ENCODE measurements at places on chromosomes 5 and 9. TPM values are rescaled to one million over a fixed set of nuclear protein-coding genes. Genes with fewer than 3 reads are reported as not detected.

The GABRA1 gene
- not detected for total RNA-seq

The CMBL gene
- 286 TPM for total RNA-seq

The ACSL6 gene
- not detected for total RNA-seq

- peaks cover 14% of the 10 kb centered on the region for H3K36me3 ChIP-seq
- H3K4me1 ChIP-seq = no peaks in the 10 kb centered on the region
- DNase-seq = no peak
- H3K4me3 ChIP-seq = no peak overlapping the region
- H3K27me3 ChIP-seq = no peaks in the 10 kb centered on the region
Measured at GRCh38 chr9:131491001-131491710, 11.6 kb upstream of the POMT1 start.

GRCh38 chr9:71479621-71480020 lies 288.7 kb downstream of the CEMIP2 start:
- no peaks in the 10 kb centered on the region for H3K36me3 ChIP-seq
- H3K27me3 ChIP-seq = no peaks in the 10 kb centered on the region
- no peak overlapping the region for H3K27ac ChIP-seq
- H3K4me3 ChIP-seq = no peak overlapping the region
- no peak for DNase-seq

DNA sequence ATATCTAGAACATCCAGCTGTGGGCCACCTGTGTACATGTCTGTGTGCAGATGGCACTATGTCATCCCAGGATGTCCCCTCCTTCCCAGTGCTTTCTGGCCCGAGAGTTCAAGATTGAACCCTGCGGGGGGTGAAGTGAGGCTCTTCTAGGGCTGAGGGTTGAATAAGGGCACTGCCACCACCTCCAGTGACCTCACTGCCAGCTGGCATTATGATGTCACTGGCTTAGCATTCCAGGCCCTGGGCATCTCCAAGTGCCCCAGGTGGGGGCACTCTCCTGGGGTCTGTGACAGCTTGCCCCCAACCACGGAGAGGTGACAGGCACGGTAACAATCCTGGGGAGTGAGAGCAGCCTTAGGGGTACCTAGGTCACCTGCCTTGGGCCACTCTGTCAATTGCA lies 27.1 kb downstream of the CXXC5 start:
- DNase-seq = no peak
- H3K4me3 ChIP-seq = no peak overlapping the region
- H3K27ac ChIP-seq = no peak overlapping the region
- H3K27me3 ChIP-seq = no peaks in the 10 kb centered on the region

- H3K27me3 ChIP-seq = no peaks in the 10 kb centered on the region
- peak; percentile 67 for DNase-seq
- no peak overlapping the region for H3K4me3 ChIP-seq
- H3K27ac ChIP-seq = peak overlapping the region; percentile 30
- H3K36me3 ChIP-seq = no peaks in the 10 kb centered on the region
- peaks cover 10% of the 10 kb centered on the region for H3K4me1 ChIP-seq
Measured at GRCh38 chr5:79346420-79346824, 110.5 kb downstream of the JMY start.

- no peak overlapping the region for H3K4me3 ChIP-seq
- H3K36me3 ChIP-seq = no peaks in the 10 kb centered on the region
- no peaks in the 10 kb centered on the region for H3K4me1 ChIP-seq
- H3K27ac ChIP-seq = no peak overlapping the region
Measured at GRCh38 chr5:37840053-37841034, 503 bp upstream of the GDNF start.

- no peaks in the 10 kb centered on the region for H3K4me1 ChIP-seq
- H3K4me3 ChIP-seq = no peak overlapping the region
- no peak overlapping the region for H3K27ac ChIP-seq
Measured at GRCh38 chr5:15533129-15533893, 33.3 kb downstream of the FBXL7 start.

The SETX gene
- total RNA-seq = 23.5 TPM

GRCh38 chr5:113205807-113206206 lies 229.0 kb downstream of the TSSK1B start:
- no peak overlapping the region for H3K27ac ChIP-seq
- H3K27me3 ChIP-seq = no peaks in the 10 kb centered on the region
- H3K4me1 ChIP-seq = peaks cover 30% of the 10 kb centered on the region
- no peaks in the 10 kb centered on the region for H3K36me3 ChIP-seq
- DNase-seq = no peak

The S1PR3 gene
- total RNA-seq = 19.4 TPM

GRCh38 chr9:110343551-110343950 lies 5.9 kb upstream of the TXNDC8 start:
- no peak overlapping the region for H3K27ac ChIP-seq
- DNase-seq = no peak
- H3K36me3 ChIP-seq = no peaks in the 10 kb centered on the region
- H3K27me3 ChIP-seq = no peaks in the 10 kb centered on the region
- H3K4me1 ChIP-seq = no peaks in the 10 kb centered on the region

DNA sequence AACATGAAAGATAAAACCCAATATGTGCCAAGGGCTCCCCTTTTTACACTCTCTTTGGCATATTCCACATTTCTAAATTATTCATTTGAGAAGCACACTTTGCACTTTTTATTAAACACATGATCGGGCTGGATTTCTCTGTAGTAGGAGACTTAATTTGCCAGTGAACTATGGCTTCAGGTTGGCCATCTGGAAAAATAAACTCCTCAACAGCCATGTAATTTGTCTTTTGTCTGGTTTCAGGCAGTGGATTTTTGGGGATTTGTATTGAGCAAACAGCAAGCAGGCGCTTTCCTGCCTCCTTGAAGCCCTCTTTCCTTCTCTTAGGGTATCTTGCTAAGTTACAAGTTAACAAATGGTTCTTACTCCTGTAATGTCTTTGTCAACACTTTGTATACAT lies 73.0 kb upstream of the DMRTA1 start:
- no peaks in the 10 kb centered on the region for H3K36me3 ChIP-seq
- DNase-seq = no peak
- H3K4me3 ChIP-seq = no peak overlapping the region
- H3K4me1 ChIP-seq = no peaks in the 10 kb centered on the region

The WNT8A gene
- not detected for total RNA-seq

The LCN15 gene
- total RNA-seq = not detected

The RETREG1 gene
- 5.6 TPM for total RNA-seq

The SV2C gene
- not detected for total RNA-seq

- no peaks in the 10 kb centered on the region for H3K27me3 ChIP-seq
- H3K4me1 ChIP-seq = peaks cover 27% of the 10 kb centered on the region
- no peak overlapping the region for H3K27ac ChIP-seq
- no peaks in the 10 kb centered on the region for H3K36me3 ChIP-seq
- no peak for DNase-seq
Measured at GRCh38 chr9:115267790-115268189, 149.8 kb upstream of the TNC start.

The NR6A1 gene
- total RNA-seq = 13.0 TPM

- H3K4me3 ChIP-seq = no peak overlapping the region
- H3K4me1 ChIP-seq = peaks cover 7% of the 10 kb centered on the region
- no peak for DNase-seq
- peaks cover 2% of the 10 kb centered on the region for H3K27me3 ChIP-seq
Measured at GRCh38 chr9:127768698-127769097, 9.8 kb downstream of the SH2D3C start.

The PRRX2 gene
- total RNA-seq = 1.6 TPM

The TEX48 gene
- total RNA-seq = not detected

DNA sequence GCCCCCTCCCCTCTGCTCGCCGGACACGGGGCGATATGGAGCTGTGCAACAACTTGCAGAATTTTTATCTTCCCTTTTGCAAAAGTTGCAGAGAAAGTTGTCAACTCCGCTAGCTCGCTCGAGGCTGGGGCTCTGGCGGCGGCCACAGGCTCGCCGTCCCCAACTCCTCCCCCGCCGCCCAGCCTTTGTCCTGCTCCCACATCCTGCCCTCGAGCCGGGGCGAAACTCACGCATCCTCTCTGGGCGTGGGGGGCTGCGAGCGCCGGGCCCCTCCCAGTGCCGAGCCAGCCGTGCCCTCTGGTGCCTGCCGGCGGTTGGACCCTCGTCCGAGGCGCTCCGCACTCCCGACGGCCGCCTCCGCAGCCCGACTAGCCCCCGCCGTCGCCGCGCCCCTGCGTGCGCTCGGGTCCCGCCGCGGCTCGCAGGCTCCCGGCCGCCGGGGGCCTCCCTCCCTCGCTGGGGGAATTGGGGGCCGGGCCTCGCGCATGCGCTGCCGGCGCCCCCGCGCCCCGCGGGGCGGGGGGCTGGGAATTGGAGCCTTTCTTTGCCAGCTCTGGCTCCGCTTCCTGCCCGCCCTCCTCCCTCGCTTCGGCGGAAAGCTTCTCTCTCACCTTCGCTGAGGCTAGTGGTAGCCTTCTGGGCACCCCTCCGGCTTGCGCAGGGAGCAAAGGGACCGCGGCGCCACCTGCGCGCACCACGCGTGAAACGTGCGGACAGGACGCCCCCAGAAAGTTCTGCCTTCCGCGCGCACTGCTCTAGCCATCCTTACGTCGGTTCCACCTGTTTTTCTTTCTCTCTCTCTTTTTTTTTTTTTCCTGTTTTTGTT lies at the start of gene CCNJL:
Gene CCNJL, minus strand, starts transcription at position 431 of the 826 bp plus-strand sequence. CDS start 641 bp downstream, outside the sequence.
- peaks cover 46% of the 10 kb centered on the region for H3K4me1 ChIP-seq
- H3K27me3 ChIP-seq = no peaks in the 10 kb centered on the region
- DNase-seq = peak; percentile 91
- peak within 1 kb of the TSS; percentile 60 for H3K27ac ChIP-seq

- H3K36me3 ChIP-seq = no peaks in the 10 kb centered on the region
- H3K4me3 ChIP-seq = no peak overlapping the region
- peaks cover 37% of the 10 kb centered on the region for H3K27me3 ChIP-seq
- H3K27ac ChIP-seq = no peak overlapping the region
Measured at GRCh38 chr9:136596630-136597031, 50.8 kb upstream of the NOTCH1 start.

DNA sequence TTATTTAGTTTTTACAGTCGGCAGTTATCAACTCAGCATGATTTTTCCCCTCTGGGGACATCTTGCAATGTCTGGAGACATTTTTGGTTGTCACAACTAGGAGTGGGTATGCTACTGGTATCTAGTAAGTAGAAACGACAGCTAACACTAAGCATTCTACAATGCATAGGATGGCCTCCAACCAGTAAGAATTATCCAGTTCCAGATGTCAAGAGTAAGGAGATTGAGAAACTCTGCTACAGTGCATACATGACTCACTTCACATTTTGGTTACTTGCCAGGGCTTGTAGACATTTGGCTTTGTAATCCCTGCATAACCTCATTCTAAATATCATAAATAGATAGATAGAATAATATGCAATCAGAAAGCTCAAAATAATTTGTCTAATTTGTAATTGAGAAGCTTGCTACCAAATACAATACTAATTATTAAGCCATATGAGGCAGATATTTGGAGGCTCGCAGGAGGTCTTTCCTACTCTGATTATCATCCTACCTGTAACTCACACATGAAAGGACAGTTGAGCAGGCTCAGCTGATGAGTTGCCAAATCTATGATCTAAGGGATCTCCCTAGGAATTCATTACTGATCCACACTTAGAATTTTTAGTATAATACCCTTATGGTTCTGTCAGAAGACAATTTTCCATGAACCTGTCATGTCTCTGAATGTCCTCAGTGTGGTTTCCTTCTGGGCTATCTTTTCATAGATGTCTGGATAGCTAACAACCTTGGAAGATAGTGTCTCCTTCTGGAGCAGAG lies 346.9 kb upstream of the TLE4 start:
- no peak for DNase-seq
- no peak overlapping the region for H3K4me3 ChIP-seq
- no peak overlapping the region for H3K27ac ChIP-seq
- H3K4me1 ChIP-seq = no peaks in the 10 kb centered on the region
- H3K27me3 ChIP-seq = no peaks in the 10 kb centered on the region

- H3K4me3 ChIP-seq = no peak overlapping the region
- no peak for DNase-seq
Measured at GRCh38 chr5:158841481-158842276, 258.0 kb downstream of the EBF1 start.

The RAPGEF6 gene
- 17.1 TPM for total RNA-seq

The TMEM174 gene
- not detected for total RNA-seq

- no peak for DNase-seq
- H3K36me3 ChIP-seq = peaks cover 3% of the 10 kb centered on the region
- H3K27me3 ChIP-seq = no peaks in the 10 kb centered on the region
- no peak overlapping the region for H3K27ac ChIP-seq
Measured at GRCh38 chr9:93267681-93268505, 84.0 kb downstream of the WNK2 start.

The ZNF483 gene
- total RNA-seq = 7.3 TPM

DNA sequence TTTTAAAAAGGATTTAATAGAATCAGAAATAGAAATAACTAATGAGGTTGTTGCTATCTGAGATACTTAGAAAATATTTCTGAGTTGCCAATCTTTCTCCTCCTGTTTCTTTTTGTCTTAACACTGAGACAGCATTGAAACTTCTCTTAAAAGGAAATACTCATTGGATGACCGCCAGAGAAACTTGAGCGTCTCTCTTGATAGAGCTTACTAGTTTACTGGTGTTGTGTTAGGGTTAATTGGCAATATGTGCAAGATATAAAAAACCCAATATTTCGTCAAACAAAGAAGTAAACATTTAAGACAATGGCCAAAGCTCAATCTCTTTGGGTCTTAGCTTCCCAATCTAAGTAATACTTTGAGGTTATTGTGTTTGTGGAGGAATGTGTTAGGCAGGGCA lies 176.4 kb upstream of the CHD1 start:
- H3K4me3 ChIP-seq = no peak overlapping the region
- H3K4me1 ChIP-seq = no peaks in the 10 kb centered on the region
- H3K36me3 ChIP-seq = no peaks in the 10 kb centered on the region
- H3K27ac ChIP-seq = no peak overlapping the region
- DNase-seq = no peak

GRCh38 chr9:72278959-72279358 lies 86.0 kb downstream of the ZFAND5 start:
- no peaks in the 10 kb centered on the region for H3K4me1 ChIP-seq
- no peak overlapping the region for H3K4me3 ChIP-seq
- H3K27me3 ChIP-seq = no peaks in the 10 kb centered on the region

DNA sequence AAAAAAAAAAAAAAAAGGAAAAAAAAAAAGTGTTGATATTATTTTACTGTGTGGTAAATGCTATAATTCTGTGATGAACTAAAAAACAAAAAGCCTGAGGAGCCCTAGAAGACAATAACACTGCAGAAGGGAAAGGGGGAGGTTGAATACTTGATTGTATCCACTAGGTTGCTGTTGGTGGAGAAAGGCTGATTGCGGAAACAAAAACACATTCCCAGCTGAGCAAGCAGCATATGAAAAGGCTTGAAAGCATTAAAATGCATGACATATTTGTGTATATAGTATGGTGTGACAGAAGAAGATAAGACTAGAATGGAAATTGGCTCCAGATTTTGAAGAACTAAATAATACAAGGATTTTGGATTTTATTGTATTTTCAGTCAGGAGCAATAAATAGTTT lies 8.9 kb downstream of the RABGAP1 start:
- peaks cover 20% of the 10 kb centered on the region for H3K36me3 ChIP-seq
- no peak for DNase-seq
- peaks cover 45% of the 10 kb centered on the region for H3K4me1 ChIP-seq
- H3K27ac ChIP-seq = no peak overlapping the region
- no peak overlapping the region for H3K4me3 ChIP-seq

GRCh38 chr9:114745108-114745848 lies 60.6 kb downstream of the TNFSF15 start:
- DNase-seq = no peak
- H3K4me3 ChIP-seq = no peak overlapping the region
- H3K27ac ChIP-seq = no peak overlapping the region
- no peaks in the 10 kb centered on the region for H3K36me3 ChIP-seq
- no peaks in the 10 kb centered on the region for H3K27me3 ChIP-seq
- H3K4me1 ChIP-seq = peaks cover 15% of the 10 kb centered on the region

The COL5A1 gene
- 15.2 TPM for total RNA-seq

The FOXD4 gene
- not detected for total RNA-seq
